ENCODE measurements at places on chromosomes 2 and 18. TPM values are rescaled to one million over a fixed set of nuclear protein-coding genes. Genes with fewer than 3 reads are reported as not detected.

Gene ABCB11
- not detected for total RNA-seq

Gene CCL20
- total RNA-seq = not detected

Gene PPP1R1C
- total RNA-seq = 27.5 TPM

Gene CD226
- 0.13 TPM for total RNA-seq

Gene NOSTRIN
- total RNA-seq = 0.68 TPM

Gene CGREF1
- total RNA-seq = 0.37 TPM

Gene FKBP7
- 3.8 TPM for total RNA-seq

Gene CYTIP
- not detected for total RNA-seq

Gene FBLN7
- total RNA-seq = 0.70 TPM

Gene FOXI3
- not detected for total RNA-seq

Gene NOL4
- total RNA-seq = not detected

Gene UGT1A4
- 73.6 TPM for total RNA-seq

Gene REG1B
- not detected for total RNA-seq

Gene YES1
- total RNA-seq = 111 TPM

Gene PRKCE
- total RNA-seq = 24.0 TPM

Gene RND3
- 99.1 TPM for total RNA-seq

Gene ZFAND2B
- total RNA-seq = 39.4 TPM

Gene ASB18
- total RNA-seq = not detected

Gene KRCC1
- 17.4 TPM for total RNA-seq

Gene CAVIN2
- 2.5 TPM for total RNA-seq

Gene SERPINB13
- not detected for total RNA-seq

Gene GPR39
- total RNA-seq = 14.1 TPM

Gene GPAT2
- 11.0 TPM for total RNA-seq

Gene IL18R1
- total RNA-seq = 3.4 TPM

Gene STK17B
- total RNA-seq = 10.8 TPM

Gene MBD5
- total RNA-seq = 35.1 TPM

Gene CPLX4
- total RNA-seq = not detected

Gene SERPINB12
- not detected for total RNA-seq

Gene SPATA3
- not detected for total RNA-seq

Gene NIFK
- total RNA-seq = 75.9 TPM

Gene CFAP221
- not detected for total RNA-seq

Gene CYRIA
- 3.9 TPM for total RNA-seq

Gene KCNK3
- total RNA-seq = not detected

Gene PSMA8
- not detected for total RNA-seq

Gene MPV17
- total RNA-seq = 42.2 TPM

Gene RFX8
- not detected for total RNA-seq

Gene LHCGR
- total RNA-seq = not detected

Gene CFC1
- not detected for total RNA-seq

Gene DYTN
- total RNA-seq = not detected

Gene PRSS56
- not detected for total RNA-seq

Gene RAB31
- 51.0 TPM for total RNA-seq

Gene PCARE
- total RNA-seq = not detected

Gene DSC3
- total RNA-seq = not detected

Gene REG3A
- total RNA-seq = not detected

Gene RGPD6
- total RNA-seq = 21.2 TPM

Gene TMEM37
- 1.2 TPM for total RNA-seq

Gene FBXO48
- 1.2 TPM for total RNA-seq

All from PC-9 (cell line).